ENCODE measurements at places on chromosomes 16 and 17.

- DNase-seq, result no peak
Observed at GRCh38 chr17:69466451-69466850, 52.0 kb downstream of the MAP2K6 start.

DNA sequence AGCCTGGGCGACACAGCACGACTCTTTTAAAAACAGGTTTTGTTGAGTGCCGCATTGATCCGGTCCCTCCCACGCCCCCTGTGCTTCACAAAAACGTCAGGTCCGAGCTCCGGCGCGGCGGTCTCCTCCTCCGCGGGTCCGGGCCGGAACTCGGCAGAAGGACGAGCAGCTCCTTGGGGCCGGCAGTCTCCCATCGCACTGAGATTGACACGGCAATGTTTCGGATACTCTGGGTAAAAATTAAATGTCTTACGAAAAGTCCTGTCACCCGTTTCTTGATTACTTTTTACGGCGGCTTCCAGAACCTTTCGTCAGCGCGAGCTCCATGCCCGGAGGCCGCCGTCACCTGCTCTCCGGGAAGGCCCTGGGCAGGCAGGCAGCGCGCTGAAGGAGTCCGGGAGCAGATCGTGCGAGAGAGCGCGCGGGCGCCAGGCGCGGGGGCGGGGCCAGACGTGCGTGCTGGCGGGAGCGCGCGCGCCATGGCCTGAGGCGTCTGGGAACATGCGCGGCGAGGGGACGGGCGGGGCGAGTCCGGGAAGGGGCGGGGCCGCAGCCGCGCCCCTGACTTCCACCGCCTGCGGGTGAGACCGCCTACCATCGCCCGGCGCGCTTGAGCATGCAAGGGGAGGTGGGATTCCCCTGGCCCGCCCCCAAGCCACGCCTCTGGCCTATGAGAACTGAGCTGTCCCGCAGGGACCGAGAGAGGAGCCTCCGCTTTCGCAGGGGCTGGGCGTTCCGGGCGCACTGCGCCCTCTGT, 11.7 kb upstream of the SRL start:
- peak; percentile 100 for DNase-seq

DNA sequence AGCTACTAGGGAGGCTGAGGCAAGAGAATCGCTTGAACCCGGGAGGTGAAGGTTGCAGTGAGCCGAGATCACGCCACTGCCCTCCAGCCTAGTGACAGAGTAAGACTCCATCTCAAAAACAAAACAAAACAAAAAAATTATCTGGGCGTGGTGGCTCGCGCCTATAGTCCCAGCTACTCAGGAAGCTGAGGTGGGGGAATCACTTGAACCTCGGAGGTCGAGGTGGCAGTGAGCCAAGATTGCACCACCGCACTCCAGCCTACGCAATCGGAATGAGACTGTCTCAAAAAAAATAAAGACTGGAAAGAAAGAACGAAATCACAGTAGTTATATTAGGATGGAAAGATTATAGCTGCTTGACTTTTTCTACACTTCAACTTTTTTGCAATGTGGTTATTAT, 18.9 kb downstream of the COG1 start:
- peak; percentile 54 for DNase-seq

DNA sequence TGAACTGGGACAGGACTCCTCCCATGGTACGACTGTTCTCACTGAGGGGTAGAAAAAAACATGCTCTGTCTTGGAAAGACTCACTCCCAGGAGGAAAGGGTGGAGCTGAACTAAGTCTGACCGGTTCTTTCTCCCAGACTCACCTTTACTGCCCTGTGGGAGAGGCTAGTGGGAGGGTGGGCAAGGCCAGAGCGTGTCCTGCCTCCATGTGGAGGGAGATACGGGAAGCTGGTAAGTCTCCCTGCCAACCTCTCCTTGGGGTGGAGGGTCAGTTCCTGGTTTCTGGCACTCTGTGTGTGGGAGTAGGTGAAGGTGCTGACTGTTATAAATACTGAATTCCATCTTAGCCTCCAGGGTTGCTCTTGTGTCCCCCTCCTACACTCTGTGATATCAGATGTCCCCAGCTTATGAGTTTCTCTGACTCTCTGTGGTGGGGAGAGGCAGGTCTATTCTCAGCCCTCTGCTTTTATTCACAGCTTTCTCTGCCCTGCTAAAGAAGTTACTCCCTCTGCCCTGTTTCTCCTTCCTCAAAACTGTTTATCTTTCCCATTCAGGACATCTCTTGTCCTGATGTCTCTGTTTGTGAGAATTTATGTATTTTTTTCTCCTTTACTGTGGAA, 26.9 kb upstream of the FAM20A start:
- DNase-seq, result no peak

DNA sequence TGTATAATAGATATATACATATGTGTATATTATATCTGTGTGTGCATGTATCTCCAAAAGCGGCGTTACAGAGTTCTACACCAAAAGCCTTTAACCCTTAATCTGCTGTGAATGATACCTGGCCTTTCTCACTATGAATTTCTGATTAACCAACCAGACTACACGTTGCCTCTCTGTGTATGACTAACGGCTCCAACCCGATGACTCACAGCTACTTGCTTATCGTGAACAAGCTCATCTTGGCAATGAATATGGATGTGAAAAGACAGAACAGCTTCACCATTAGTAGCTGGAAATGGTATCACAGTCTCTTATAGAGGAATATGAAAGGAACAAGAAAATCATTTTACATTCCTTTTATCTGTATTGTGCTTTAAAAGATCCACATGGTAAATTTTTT, 23.8 kb upstream of the ARHGAP44 start:
- no peak for DNase-seq

DNA sequence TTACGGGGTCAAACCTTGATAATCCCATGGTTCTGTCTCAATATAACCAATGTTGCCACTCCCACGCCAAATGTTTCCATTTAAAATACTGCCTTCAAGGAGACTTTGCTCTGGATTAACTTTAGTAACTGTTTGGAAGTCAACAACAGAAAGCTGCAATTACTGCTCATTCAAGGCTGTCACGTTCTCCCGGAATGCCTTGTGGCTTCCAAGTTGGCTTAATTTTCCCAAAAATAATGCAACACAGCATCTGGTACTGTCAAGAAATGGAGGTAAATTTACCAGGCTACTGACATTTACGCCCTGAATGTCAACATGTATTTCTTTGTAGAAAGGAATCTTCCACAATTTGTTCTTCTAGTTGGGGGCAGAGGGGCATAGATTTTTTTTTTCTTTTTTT, 38.2 kb downstream of the GPRC5B start:
- DNase-seq, result no peak

- DNase-seq, result no peak
Observed at GRCh38 chr16:85524630-85525419, 88.3 kb upstream of the GSE1 start.

DNA sequence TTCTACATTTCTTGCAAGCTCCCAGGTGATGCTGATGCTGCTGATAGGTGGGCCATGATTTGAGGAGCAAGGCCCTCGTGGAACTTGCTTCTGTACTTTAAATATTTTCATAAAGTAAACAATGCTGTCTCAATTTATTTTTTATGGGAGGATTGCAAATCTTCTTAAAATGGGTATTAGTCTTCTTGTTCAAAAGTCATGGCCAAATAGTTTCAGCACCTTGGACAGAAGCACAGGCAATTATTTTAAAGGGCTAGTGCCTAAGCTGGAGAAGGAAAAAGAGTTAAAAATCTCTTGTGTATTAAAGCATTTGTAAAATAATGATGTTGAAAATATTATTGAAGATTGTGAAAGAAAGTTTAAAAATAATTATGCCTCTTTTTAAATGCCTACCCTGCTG, 50.5 kb downstream of the GPR139 start:
- DNase-seq, result no peak

- no peak for DNase-seq
Observed at GRCh38 chr16:68179855-68180254, 56.1 kb downstream of the ESRP2 start.

DNA sequence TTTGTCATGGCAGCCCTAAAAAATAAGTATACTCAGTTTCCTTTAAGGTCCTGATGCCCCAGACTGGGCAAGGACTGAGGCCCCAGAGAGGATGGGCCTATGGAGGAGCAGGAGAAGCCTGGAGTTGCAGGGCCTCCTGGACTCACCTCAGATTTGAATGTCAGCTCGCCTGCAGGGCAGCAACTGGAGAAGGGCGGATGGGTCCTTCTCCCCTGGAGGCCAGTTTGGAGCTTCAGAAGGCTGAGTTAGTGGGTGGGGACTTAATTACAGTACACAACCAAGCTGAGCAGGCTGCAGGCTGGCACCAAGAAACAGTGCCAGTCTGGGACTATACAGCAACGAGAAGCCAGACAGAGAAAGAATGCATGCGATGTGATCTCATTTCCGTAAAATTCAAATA, 6.2 kb downstream of the PIRT start:
- no peak for DNase-seq

GRCh38 chr17:81401723-81402529, 6.7 kb downstream of the BAHCC1 start:
- no peak for DNase-seq

- DNase-seq, result peak; percentile 71
Observed at GRCh38 chr17:74296548-74296936, 22.5 kb downstream of the DNAI2 start.

DNA sequence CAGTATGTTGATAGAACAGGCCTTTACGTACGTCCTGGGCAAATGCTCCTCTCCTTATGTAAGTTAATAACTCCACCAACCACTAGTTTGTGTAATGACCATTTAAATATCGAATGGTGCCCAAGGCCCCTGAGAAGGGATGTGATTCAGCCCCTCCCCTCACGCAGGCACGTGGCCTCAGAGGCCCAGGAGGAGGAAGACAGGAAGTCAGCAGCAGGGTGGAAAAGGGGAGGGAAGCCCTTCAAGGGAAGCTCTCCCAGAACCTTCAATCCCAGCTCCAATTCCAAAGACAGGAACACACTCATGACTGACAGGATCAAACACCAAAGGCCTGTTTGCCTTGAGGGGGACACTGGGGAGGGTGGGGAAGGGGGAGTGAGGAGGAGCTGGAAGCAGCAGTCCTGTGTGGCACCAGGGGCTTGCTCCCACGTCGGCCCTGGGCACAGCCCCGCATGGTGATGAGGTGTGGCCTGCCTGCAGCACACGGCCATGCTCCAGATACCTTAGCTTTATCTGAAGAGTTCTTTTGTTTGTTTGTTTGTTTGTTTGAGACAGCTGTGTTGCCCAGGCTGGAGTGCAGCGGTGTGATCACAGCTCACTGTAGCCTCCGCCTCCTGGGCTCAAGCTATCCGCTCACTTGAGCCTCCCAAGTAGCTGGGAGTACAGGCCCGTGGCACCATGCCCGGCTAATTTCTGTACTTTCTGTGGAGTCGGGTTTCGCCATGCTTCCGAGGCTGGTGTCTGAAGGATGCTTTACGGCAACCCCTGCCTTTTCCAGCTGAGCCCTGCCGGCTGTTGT, 105.0 kb downstream of the ZNF778 start:
- DNase-seq, result no peak

DNA sequence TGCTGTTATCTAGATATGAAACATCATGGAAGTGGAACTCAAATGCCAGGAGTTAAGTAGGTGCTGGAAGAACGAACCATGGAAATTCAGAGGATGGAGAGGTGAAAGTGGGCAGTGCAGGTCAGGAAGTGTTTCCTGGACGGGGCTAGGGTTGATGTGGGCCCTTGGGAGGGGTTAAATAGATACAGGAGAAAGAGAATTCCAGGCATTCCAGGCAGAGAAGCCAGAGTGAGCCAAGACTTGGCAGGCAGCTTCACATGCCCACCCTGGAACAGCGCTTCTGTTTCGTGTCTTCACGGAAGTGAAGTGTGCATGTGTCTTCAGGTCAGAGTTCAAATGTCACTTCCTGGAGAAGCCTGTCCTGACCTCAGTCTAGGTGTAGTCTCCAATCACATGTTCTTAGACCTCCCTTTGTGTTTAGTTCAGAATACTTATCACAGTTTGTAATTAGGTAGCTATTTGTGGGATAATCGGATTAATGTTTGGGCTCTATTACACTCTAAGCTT, 41.3 kb downstream of the GP2 start:
- no peak for DNase-seq

- no peak for DNase-seq
Observed at GRCh38 chr17:19539841-19540311, 6.2 kb downstream of the SLC47A1 start.

- no peak for DNase-seq
Observed at GRCh38 chr16:27267037-27267677, 1.4 kb downstream of the NSMCE1 start.

- no peak for DNase-seq
Observed at GRCh38 chr16:86653285-86654006, 75.1 kb downstream of the FOXL1 start.

DNA sequence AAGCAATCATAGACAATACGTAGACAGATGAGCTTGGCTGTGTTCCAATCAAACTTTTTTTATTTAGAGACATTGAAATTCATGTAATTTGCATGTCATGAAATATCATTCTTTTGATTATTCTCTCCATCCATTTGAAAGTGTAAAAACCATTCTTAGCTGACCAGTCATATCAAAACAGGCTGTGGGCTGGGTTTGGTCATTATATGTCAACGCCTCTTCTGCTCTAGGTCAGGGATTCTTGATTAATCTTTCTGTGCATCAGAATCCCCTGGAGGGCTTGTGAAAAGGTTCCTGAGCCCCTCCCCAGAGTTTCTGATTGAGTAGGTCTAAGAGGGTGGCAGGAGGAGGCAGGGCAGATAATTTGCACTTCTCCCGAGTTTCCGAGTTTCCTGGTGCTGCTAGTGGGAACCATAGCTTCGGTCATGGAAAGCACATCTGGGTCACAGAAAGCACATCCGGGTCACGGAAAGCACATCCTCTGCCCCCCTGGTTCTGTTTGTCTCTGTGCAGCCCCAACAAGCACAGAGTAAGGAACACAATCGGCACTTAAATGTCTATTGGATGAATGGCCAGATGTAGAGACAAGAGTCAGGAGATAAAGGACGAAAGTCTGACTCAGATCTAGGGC, 16.4 kb downstream of the PIMREG start:
- no peak for DNase-seq

- peak; percentile 84 for DNase-seq
Observed at GRCh38 chr16:71610936-71611871, 14.8 kb upstream of the MARVELD3 start.

DNA sequence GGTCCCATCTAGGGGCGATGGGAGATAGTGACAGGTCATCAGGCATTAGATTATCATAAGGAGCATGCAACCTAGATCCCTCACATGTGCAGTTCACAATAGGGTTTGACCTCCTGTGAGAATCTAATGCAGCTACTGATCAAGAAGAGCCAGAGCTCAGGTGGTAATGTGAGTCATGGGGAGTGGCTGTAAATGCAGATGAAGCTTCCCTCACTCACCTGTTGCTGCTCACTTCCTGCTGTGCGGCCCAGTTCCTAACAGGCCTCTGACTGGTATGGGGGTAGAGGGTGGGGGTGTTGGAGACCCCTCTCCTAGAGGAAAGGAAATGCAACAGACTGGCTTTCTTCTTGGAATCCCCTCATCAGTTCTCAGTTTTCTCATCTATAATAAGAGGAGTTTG, 131.4 kb downstream of the CA10 start:
- DNase-seq, result no peak

GRCh38 chr17:4082136-4082924, 60.5 kb downstream of the ZZEF1 start:
- no peak for DNase-seq

DNA sequence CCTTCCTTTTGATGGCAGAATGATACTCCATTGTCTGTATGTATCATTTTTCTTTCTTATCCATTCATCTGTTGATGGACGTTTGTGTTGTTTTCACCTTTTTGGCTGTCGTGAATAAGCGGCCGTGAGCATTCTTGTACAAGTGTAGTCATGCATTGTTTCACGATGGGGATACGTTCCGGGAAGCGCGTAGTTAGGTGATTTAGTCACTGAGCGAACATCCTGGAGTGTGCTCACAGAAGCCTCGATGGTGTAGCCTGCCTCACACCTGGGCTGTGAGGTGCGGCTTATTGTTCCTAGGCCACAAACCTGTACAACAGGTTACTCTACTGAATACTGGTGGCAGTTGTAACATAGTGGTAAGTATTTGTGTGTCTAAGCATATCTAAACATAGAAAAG, 136.5 kb downstream of the CMIP start:
- DNase-seq, result no peak

GRCh38 chr17:41813152-41813680, 412 bp downstream of the FKBP10 start:
- DNase-seq, result no peak

Data from activated naive CD4-positive, alpha-beta T cell treated with anti-CD3 and anti-CD28 coated beads, Interleukin-2, amount 10 ng/mL, durations not matched to agents 7 days and 5 days (primary cell).